Daoy (cell line): ENCODE measurements at places on chromosomes 11 and 22.

DNA sequence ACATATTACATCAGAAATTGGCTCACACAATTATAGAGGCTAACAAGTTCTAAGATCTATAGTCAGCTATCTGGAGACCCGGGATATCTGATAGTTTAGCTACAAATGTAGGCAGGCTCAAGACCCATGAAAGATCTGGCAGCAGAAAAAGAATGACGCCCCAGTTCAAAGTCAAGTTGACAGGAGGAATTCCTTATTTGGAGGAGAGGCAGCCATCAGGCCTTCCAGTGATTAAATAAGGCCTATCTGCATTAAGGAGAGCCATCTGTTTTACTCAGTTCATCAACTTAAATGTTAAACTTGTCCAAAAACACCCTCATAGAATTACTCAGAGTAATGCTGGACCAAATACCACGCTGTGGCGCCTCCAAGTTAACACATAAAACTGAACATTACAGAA lies 1402.6 kb downstream of the FAM181B start:
- DNase-seq, result no peak

- DNase-seq, result no peak
Observed at GRCh38 chr11:108591893-108592292, 1.7 kb downstream of the EXPH5 start.

DNA sequence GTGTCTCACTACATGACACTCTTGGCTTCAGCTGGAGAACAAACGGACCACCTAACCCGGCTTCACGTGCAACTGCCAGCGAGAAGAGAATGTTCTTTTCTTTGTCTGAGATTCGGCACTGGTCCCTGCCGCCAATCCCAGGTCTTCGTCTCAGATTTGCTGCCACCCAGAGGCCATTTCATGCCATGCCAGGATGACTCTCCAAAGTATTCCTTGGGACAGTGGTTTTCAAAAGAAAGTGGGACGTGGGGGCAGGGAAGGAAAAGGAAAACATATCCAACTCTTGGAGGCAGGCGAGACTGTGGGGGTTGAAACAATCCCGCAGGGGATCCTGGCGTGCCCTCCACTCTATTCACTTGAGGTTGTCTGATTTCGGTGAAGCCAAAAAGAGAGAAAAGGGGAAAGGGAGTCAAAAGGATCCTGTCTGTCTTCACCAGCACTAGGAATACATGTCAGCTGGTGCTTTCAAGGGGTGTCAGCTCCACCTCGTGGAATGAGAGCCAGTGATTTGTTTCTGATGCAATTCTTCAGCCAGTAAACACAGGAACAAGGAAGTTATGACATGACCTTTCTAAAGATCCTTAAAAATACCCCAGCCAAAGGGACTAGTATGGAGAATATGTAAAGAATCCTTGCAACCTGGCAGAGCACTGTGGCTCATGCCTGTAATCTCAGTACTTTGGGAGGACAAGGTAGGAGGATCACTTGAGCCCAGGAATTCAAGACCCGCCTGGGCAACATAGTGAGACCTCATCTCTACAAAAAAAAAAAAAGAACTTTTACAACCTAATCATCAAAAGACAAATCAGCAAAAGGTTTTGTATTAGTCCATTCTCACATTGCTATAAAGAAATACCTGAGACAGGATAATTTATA lies 41.0 kb upstream of the APLNR start:
- DNase-seq, result peak; percentile 73

GRCh38 chr11:79330651-79331050 lies 110.2 kb downstream of the TENM4 start:
- no peak for DNase-seq

- DNase-seq, result no peak
Observed at GRCh38 chr11:96217206-96217605, 125.8 kb downstream of the MAML2 start.

- no peak for DNase-seq
Observed at GRCh38 chr11:15927196-15927863, 429.0 kb downstream of the SOX6 start.

GRCh38 chr22:40572976-40573375 lies 63.5 kb downstream of the MRTFA start:
- no peak for DNase-seq

GRCh38 chr11:57493507-57494503 lies 21.7 kb downstream of the SLC43A1 start:
- peak; percentile 62 for DNase-seq

GRCh38 chr11:65895482-65895981 lies 4.7 kb downstream of the FOSL1 start:
- peak; percentile 23 for DNase-seq
